Left forelimb (tissue), 1 donor: ENCODE measurements at places on chromosomes 12 and 14.

- no peak for DNase-seq
These were observed 74.0 kb downstream of the SPTSSA start for GRCh38 chr14:34387974-34388516.

- peak; percentile 92 for DNase-seq
These were observed 34.6 kb upstream of the ANKRD9 start for GRCh38 chr14:102544046-102544746.

DNA sequence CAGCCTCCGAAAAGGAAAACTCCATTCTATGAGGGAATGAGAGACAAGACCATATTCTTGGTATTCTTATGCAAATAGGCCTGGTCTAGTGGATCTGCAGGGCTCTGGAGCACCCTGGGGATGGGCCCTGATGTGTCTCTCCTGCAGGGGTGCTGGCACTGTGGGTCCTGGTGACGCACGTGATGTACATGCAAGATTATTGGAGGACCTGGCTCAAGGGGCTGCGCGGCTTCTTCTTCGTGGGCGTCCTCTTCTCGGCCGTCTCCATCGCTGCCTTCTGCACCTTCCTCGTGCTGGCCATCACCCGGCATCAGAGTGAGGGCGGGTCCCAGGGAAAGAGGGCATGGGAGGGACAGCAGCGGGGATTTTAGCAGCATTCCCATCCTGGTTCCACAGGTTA is 5.8 kb downstream of the SLC48A1 start:
- DNase-seq = no peak

DNA sequence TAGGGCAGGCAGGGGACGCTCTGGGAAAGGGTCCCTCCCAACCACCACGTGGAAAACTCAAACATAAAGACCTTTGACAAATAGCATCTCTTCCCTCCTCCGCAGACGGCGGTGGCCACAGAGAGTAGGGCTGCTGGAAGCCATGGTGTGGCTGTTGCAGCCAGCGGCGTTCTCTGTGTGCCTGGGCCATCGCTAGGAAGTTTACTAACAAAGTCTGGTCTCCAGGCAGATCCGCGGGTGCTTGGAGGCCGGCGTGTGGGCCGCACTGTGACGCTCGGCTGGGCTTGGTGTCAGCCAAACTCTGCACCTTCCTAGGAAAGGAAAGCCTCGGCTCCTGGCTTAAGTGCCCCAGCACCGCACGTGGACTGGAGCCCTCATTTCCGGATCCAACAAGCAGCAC is 65.6 kb downstream of the CCDC88C start:
- no peak for DNase-seq

DNA sequence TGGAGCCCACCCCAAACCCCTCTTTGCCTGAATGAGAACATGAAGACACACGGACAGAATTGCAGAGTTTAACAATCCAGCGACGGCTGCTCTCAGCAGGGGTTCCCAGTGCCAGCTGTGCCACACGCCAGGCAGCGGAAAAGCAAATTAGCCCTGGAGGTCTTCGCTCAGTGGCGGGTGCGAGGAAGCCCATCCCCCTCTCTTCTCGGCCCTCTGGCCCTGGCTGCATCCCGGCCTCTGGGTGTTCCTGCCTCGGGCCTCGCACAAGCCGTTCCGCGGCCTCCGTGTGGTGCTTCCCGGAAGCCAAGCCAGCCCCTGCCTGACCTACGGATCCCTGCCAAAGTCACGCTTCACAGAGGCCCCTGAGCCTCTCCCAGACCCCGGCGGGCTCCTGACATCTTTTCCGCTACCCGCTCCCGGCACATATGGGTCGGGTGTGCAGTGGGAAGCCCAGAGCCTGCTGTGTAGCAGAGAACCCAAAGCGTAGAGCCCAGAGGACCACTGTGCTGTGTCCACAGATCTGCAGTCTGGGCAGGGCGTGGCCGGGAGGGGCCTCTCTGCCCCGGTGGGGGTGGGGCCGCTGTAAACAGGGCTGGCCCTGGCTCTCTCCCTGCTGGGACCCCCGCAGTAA is 70.7 kb upstream of the GALNT9 start:
- no peak for DNase-seq

DNA sequence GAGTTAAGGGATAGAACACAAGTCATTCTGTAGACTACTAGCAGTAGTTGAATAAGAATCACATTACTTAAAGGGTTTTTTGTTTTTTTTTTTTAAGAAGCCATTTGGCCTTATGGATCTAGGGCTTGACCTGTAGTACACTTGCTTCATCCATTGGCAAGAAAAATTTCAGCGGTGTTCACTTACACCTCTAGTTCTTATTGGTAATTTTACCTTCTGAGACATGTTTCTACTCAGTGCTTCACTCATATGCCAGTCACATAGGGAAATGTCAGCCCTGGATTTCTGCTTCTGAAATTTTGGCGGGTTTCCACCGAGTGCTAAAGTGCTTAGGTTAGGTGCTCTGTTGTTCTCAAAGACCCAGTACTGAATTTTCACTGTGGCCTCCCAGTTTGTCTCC is 72.9 kb downstream of the FRMD6 start:
- no peak for DNase-seq

DNA sequence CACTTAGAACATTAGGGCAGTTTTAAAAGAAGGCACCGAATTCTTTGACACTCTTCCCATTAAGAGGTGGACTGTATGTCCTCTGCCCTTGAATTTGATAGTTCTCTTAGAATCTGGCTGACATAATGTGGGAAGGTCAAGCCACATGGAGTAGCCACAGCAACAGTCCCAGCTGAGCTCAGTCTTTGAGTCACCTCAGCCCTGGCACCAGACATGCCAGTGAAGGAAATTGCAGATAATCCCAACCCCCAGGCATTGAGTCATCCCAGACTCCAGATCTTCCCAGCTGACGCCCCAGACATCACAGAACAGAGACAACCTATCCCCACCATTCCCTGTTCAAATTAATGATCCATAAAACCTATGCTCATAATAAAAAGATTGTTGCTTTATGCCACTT is 83.4 kb downstream of the GTF2A1 start:
- no peak for DNase-seq

DNA sequence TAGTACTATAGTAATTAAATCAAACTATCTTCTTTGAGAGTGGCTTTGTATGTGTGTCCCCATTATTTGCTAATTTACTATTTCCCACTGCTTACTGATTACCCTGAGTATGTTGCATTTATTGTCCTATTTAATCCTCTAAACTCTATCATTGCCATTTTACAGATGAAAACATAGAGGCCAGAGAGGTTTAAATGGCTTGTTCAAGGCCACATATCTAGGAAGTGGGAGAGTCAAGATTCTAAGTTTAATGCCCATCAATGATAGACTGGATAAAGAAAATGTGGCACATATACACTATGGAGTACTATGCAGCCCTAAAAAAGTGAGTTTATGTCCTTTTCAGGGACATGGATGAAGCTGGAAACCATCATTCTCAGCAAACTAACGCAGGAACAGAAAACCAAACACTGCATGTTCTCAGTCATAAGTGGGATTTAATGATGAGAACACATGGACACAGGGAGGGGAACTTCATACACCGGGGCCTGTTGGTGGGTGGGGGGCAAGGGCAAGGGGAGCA is 419.7 kb downstream of the ZFP36L1 start:
- DNase-seq = no peak

DNA sequence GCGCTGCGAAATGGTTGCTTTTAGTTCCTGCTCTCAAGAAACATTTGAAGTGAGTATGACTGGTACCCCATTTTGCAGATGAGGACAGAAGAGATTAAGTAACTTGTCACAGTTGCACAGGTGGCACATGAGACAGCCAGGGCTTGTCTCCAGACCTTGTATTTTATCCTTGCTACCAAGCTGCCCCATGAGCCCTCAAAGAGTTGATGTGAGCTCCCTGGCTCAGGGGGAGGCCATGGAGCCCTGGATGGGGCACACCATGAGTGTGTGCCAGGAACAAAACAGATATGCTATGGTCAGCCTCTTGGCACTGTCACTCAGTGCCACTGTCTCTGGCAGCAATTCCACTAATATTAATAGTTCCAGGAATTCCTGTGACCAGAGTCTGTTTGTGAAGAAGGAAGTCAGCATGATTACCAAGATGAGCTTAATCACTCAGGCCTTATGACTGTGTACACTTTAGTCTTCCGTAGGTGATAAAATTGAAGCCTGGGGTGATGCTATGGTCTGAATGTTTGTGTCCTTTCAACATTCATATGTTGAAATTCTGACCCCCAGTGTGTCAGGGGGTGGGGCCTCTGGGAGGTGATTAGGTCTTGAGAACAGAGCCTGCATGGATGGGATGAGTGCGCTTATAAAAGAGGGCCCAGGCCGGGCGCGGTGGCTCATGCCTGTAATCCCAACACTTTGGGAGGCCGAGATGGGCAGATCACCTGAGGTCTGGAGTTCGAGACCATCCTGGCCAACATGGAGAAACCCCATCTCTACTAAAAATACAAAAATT is 806.8 kb downstream of the AACS start:
- DNase-seq = no peak

DNA sequence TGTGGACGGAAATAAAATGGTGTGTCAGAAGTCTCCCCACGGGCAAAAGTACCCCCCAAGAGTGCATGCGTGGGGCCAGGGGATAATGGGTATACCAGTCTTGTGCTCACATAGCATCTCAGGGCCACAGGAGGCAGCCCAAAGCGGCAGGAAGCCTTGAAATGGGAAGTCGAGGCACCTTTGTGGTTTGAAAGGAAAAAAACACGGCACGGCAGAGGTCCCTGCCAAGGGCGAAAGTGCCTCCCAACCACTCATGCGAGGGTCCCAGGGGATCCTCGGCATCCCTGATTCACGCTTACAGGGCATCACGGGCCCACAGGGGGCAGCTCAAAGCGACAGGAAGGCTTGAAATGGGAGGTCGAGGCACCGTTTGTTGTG is 583.2 kb downstream of the ALG10 start:
- no peak for DNase-seq

DNA sequence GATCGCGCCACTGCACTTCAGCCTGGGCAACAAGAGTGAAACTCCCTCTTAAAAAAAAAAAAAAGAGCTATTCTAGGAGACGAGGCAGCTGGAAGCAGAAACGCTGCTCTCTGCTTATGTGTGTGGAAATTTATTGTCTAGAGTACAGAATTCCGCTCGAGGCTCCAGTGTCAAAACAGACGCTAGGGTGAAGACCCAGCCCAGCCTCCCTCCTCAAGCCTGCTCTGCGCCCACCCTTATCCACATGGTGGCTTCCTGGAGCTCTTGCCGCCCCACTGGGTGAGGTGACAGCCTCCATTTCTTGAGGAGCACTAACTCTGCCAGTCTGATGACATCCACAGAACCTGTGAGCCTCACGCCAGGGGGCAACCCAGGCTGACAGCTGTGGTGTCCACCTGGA is 49.5 kb upstream of the DLK1 start:
- peak; percentile 78 for DNase-seq

GRCh38 chr12:13124656-13125505 is 21.4 kb upstream of the GSG1 start:
- DNase-seq = no peak

DNA sequence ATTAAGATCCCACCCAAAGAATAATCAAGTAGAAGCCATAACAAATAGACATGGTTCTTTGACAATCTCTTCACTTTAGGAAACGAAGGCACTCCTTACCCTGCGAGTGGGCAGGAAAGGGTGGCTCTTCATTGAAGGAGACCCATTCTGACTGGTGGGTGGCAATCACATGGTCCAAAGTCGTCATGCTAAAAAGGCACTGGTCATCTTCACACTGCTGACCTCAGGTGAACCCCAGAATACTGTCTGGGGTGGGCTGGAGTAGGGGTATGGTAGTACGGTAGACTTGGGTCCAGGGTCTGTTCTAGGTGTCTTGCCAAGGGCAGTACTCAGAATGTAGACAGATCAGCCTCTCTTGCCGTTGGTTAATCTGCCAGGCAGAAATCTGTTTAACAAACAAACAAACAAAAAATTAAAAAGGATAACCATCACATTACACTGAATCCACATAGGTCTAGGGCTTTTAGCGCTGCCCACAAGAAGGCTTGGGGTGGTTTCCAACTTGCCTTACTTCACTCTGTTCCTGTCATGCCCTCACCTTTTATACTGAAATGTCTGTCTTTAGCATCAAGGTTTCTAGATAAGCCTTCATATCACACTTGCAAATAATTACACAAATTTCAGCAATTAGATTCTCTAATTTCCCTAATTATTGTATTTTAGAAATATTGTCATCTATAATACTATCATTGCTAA is 1.8 kb downstream of the STON2 start:
- DNase-seq = no peak

GRCh38 chr12:26748741-26749431 is 84.1 kb downstream of the ITPR2 start:
- no peak for DNase-seq

- DNase-seq = no peak
These were observed 72.2 kb downstream of the PITPNM2 start for GRCh38 chr12:123078531-123079155.

- DNase-seq = no peak
These were observed 219.5 kb downstream of the TBX5 start for GRCh38 chr12:114186241-114187002.

DNA sequence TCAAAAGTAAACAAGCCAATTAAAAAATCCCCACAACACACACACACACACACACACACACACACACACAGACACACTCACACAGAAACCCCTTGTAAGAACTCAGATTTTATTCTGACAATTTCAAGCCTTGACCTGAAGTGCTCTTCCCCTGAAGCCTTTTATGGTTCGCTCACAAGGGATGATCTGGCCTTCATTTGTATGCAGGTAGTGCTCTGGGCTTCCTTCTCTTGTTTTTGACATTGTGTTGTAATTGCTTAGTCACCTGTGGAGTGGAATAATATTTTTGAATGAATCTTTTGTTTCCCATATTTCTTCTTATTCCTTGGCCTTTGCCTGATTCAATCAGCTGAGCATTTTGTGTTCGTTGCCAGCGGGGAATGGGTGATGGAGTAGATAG is 83.3 kb upstream of the CSRP2 start:
- DNase-seq = no peak

GRCh38 chr12:29533815-29534489 is 36.5 kb upstream of the OVCH1 start:
- no peak for DNase-seq

DNA sequence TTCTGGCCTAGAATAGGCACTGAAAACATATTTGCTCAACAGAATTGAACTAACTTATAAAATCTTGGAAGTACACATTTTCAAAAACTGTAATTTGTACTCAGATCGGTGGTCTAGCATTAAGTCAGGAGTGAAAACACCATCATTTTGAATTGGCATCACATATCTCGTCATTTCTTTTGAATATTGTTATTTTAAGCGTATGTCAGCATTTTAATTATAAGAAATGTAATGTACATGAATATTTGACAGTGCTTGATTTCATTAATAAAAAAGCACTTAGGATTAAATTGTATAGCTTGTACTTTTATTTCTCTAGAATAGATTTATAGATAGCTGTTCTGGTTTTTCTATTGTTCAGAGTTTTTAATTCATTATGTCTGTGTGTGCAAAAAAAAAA is 892.2 kb downstream of the BCL11B start:
- DNase-seq = no peak
